MG63 (cell line): ENCODE measurements at places on chromosomes 6 and 20. TPM values are rescaled to one million over a fixed set of nuclear protein-coding genes. Genes with fewer than 3 reads are reported as not detected.
A peak's percentile ranks its signal among the peaks of the same experiment; 100 is the strongest.

Gene SLC44A4
- not detected in 2 replicates for total RNA-seq

GRCh38 chr6:16236631-16237199, 1.7 kb upstream of the GMPR start:
- DNase-seq, result peak; percentile 31

GRCh38 chr6:50602292-50602691, 111.0 kb upstream of the TFAP2D start:
- no peak for DNase-seq

DNA sequence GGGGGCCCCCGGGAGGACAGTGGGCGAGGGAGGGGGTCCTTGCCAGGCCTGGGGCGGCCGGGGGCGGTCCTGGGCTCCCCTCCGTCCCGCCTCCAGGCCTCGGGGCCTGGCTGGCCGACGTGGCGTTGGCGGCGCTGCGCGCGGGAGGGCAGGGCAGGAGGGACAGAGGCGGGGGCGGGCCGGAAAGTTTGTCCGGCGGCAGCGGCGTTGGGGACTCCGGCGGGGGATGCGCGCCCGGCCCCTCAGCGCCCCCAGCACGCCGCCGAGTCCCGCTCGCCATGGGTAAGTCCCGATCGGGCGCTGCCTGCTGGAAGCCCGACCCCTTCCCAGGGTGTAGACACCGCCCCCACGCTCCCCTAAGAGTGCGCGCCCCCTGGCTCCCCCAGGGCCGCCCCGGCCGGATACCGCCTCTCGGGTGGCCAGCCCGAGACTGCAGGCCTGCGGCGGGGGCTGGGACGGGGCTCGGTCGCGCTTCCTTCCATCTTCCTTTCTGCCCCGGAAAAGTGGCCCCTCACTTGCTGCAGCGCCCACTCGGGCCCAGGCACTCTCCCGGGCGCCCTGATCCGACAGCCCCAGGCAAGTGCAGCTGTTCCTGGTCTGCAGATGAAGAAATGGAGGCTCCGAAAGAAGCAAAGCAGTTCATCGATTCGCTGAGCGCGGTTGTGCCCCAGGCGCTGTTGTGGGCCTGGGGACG, at the start of gene SLC2A10:
Gene SLC2A10 (plus strand): TSS at position 191 of the 694 bp plus-strand sequence. CDS start 88 bp downstream, at position 279.
- peak; percentile 85 for DNase-seq

GRCh38 chr6:136646377-136646776, 96.2 kb upstream of the MAP7 start:
- DNase-seq, result no peak

DNA sequence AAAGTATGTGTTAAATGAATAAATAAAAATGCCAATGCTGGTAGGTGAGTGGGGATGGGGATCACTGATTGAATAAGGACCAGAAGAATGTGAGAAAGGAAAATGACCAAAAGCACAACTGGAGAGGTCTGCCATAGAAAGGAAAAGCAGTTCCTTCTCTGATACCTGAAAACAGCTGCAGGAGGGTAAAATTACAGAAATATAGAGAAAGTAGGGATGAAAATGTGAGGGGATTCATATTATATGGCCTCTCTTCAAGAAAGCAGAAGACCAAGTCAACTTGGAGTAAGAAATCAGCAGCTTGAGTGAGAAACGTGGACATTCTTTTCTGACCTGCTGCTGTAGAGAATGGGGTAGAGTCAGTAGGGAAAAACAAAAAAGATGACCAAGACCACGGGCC, 125.1 kb downstream of the MYB start:
- no peak for DNase-seq
